Left forelimb (tissue), 1 donor: ENCODE measurements at places on chromosomes 12 and 14.

DNA sequence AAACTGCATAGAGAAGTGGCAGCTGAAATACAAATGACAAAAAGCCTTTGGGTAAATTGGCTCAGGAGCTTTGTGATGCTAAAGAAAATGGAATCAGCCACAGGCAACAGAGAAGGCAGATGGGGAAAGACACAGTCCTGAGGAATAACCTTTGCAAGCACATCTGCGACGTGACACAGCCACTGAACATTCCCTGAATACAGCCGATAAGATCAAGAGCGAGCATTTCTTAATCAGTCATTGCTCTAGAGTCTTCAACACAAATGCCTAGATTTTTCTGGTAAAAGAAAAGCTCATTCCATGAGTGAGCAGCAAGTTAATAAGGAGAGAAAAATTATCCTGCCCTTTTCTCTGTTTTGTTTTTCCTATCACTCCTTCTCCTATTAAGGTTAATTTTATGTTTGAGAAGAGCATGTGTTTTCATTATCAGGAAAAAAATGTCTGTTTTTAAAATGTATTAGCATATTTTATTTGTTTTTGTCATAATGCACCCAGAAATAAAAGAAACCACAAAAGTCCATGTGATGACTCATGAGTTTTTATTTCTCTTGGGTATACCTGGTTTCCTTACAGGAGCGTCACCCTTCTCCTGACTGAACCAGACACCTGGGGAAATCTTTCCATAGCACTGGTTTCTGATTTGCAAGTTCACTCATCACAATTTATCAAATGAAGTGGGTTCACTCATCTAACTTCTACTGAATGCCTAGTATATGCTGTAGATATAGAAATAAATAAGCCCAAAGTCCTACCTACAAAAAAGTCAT, 45.4 kb upstream of the PCED1B start:
- DNase-seq: no peak

DNA sequence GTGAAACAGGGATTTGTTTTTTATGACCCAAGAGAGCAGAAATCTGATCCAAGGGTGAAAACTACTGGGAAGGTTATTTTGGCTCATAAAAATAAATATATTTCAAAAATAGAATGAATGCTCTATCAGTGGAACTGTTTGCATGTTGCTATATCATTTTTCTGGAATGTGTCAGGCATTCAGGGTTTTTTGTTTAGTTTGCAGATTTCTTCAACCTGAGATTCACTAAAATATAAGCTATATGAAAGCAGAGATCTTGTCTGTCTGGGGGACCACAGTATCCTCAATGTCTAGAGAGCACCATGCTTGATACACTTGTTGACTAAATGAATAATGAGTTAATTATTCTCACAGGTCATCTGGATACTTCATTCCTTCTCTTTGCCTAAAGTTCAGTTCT, 165.1 kb downstream of the NUBPL start:
- DNase-seq: no peak

- DNase-seq: no peak
Observed at GRCh38 chr12:114287821-114288525, 118.0 kb downstream of the TBX5 start.

DNA sequence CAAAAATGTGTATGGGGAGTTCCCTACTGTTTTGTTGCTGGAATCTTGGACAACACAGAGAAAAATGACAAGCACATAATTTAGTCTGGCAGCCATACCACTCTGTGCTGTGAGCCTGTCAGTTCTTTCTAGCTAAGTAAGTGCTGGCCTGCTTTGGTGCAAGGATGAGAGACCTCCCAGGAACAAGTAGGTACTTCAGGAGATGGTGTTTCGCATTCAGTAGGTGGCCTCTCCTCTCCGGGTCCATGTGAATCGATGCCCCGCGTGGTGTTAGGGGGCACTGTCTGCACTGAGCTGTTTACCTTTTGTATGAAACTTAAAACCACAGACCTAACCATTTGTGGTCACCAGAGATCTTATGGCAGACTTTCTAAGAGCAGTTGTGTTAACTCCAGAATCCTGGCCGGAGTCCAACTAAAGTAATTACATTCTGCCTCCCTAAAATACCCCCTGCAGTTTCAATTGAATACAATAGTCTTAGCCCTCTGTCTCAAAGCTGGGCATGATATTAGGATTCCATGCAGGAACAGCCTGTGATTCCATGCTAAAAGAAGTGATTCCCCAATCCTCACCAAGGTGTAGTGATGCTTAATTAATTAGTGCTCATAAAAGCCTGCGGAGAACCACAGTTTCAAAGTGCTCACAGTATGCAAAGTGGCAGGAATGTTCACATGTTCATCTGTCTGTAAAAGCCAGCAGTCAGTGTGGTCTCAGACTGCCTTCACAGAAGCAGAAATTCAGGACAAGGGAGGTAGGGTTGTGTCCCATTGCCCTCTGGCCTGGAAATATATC, 64.2 kb downstream of the LLPH start:
- no peak for DNase-seq
